NCI-H146 (cell line): ENCODE measurements at places on chromosomes 6 and 20.

- no peak for DNase-seq
These were observed 83.3 kb upstream of the SIRPA start for GRCh38 chr20:1811621-1812498.

- no peak for DNase-seq
These were observed 40.3 kb upstream of the IL20RA start for GRCh38 chr6:137084865-137085617.

- no peak for DNase-seq
These were observed 358.1 kb downstream of the CDKAL1 start for GRCh38 chr6:20892365-20892764.

DNA sequence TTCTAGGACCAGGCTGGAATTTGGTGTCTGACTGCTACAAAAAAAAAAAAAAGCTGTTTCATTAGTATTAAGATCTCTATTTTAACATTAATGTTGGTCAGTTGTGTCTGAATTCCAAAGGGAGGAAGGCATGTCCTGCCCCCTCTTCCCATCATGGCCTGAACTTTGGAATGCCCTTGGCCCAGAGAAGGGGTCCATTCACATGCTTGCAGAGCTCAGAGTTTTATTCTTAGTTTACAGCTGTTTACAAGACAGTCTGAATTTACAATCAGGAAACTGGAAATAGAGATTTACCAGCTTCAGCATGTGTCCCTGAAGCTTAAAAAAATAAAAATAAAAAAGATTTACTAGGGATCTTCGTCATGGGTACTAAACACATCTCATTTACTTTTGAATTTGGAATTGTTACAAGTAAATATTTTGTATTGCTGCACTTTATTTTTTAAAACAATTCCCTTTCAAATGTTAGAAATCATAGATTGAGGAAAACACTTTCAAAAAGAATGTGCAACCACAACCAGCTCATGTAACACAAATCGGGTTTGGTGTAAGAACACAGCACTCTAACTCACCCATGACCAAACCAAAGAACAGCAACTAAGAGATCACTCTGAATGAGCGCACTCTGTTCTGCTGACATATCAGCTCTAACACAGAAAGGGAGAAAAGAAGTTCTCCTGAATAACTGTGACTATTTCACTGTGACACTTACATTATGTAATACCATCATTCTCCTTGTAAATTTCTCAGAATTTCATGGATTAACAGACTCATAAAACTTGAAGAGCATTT is 6.6 kb upstream of the SERPINB6 start:
- no peak for DNase-seq

DNA sequence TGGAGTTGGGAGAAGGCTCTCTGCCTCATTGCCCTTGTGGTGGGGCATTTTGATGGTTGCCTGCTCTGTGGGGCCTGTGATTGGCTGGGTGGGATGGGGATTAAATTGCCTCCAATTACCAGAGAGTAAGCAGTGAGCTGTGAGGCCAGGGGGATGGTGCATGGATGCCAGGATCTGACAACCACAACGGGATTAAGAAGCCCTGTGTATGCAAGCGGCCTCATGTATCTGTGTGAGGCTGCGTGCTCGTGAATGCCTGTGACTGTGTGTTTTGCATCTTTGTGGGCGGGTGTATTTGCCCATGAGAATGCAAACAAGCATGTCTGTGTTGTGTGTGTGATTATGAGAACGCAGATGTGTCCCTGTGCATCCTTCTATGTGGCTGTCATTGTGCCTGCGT is 46.1 kb downstream of the CD40 start:
- DNase-seq, result no peak

- DNase-seq, result no peak
These were observed 838.4 kb downstream of the QKI start for GRCh38 chr6:164252948-164253347.

- DNase-seq, result no peak
These were observed 20.8 kb upstream of the GMDS start for GRCh38 chr6:2266031-2266795.

- no peak for DNase-seq
These were observed 2.8 kb upstream of the DIDO1 start for GRCh38 chr20:62929051-62929538.

DNA sequence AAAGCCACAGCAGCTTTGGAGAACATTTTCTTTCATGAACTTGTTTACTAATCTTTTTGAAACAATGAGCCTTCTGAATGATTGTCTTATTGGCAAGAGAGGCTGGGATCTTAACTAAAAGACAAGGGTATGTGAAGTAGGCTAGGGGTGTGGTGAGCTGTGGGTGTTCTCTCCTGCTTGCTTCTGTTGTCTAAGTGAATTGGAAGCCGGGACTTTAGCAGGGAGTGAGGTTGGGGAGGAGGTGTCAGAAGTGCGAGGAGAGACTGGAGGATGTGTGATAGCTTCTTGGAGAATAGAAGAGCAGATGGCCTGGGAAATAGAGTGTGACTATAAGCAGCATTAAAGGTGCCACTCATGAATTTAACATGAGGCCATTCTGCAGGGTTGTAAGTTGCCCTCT is 562.8 kb downstream of the UTRN start:
- DNase-seq, result no peak

DNA sequence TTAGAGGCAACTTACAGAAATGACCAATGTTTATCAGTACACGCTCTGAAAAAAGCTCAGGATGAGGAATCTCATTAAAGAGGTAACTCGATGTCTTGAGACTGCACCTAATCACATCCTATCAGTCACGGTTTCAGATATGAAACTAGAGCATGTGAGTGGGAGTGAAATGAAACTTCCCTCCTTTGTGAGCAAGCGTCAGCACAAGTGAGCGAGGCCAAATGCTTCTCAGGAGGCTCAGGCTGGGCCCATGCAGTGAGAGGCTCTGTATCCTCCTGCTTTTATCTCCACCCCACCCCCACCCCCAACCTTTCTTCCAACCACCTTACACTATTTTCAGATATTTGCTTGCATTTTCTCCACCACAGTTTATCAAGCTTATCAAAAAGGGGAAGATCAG is 140.8 kb upstream of the RIMS1 start:
- DNase-seq, result no peak

- DNase-seq, result no peak
These were observed 23.8 kb upstream of the FAM50B start for GRCh38 chr6:3825331-3825831.

- DNase-seq, result no peak
These were observed 275.2 kb downstream of the TFAP2B start for GRCh38 chr6:51093871-51094270.

GRCh38 chr20:48776306-48776705 is 51.5 kb downstream of the PREX1 start:
- DNase-seq, result no peak

- DNase-seq, result no peak
These were observed 3.4 kb downstream of the CYB5R4 start for GRCh38 chr6:83862776-83863471.

GRCh38 chr6:89745716-89746115 is 73.9 kb downstream of the MDN1 start:
- DNase-seq, result no peak

GRCh38 chr6:35360349-35361138 is 18.2 kb downstream of the PPARD start:
- DNase-seq, result no peak

DNA sequence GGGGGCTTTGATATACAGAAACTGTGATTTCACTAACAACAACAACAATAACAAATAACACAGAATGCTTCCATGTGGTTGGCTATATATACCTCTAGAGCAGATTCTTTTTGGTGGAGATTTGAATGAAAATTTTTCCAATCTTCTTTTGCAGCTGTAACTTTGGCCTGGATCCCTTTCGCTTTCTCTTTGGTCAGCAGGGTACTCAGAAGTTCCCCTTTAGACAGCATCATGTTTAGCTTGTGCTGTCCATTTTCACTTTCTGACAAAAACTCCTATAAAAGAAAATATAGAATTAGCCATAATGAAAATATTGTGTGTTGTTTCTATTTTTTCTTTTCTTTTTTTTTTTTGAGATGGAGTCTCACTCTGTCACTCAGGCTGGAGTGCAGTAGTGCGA is 264.2 kb downstream of the SYNE1 start:
- DNase-seq, result no peak

DNA sequence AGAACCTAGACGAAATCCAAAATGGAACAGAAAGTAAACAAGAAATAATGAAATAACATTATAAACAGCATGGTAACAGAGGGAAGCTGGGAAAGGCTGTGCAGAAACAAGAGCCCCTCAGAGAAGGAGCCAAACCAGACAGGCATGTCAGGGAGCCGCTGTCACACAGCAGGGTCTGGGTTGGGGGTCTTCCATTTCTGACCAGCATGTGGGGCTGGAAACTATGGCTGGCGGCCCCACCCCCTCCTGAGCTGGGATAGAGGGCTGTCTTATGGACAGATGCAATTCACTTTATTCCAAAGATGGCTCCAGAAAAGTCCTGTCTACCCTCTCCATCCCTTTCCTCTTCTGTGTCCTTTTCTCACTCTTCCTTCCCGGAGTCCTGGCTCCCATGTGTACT is 27.3 kb downstream of the C6orf89 start:
- no peak for DNase-seq

DNA sequence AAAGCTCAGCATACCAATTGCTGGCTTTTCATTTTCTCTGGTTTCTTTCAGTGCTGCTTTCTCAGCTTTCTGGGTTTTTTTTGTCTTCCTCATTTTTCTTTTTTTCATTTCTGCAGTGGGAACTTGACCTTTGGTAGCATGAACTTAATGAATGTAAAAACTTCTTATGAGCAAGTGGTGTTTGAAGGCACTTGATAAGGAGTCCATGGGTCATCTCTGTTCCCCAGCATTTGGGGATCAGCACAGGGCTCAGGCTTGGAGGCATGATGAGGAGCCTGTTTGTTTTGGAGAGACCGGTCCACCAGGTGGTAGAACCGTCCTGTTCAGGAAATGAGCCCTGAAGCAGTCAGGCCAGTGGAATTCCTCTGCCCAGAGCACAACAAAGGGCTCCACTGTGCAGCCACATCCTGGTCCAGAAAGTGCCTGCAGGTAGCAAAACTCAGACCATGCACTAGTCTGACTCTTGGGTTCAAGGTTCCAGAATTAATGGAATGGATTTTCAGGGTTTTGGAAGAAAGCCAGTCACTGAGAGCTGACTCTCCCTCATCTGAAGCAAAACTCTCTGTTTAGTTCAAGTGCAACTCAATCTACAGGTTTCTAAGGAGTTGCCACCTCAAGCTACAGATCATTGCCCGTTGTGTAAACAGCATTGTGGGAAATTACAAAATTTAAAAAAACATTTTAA is 52.3 kb upstream of the ADGRF1 start:
- DNase-seq, result no peak

- no peak for DNase-seq
These were observed 74.5 kb downstream of the FOXF2 start for GRCh38 chr6:1463751-1464426.

GRCh38 chr20:32631933-32632460 is 41.7 kb downstream of the C20orf203 start:
- no peak for DNase-seq

DNA sequence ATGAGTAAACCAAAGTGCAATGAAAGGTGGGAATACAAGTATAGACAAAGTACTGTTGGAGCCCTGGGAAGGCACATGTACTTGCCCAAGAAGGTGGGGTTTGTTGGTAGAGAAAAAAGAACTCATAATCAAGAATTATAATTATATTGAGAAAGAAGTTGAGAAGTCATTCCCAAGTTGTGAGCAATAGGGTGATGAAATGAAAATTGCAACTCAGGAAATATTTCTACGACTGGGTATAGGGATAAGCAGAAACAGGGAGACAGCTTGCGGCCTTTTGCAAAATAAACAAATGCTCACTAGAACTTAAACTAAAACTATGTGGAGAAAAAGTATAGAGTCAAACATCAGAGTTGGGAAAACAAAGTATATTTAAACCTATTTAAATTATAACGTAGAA is 250.7 kb upstream of the FAM83B start:
- DNase-seq, result no peak

GRCh38 chr20:60063048-60063451 is 104.8 kb downstream of the CDH26 start:
- DNase-seq, result no peak

DNA sequence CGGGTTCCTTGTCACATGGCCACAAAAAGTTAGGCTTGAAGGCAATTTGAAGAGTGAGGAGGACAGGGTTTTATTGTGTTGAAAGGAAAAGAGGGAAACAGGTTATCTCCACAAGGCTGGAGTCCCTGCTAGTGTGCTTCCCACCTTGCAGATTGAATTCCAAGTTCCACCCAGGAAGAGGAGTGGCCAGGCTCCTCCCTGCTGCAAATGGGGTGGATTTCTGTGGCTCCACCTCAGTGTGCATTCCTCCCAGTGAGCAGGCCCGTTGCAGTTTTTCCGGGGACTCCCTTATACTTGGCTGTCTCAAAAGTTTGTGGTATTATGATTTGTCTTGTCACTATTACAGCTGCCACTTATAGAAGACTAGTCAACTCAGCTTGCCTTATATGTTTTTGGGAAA is 281.8 kb upstream of the PLCB4 start:
- DNase-seq, result peak; percentile 9

GRCh38 chr6:5837323-5837722 is 169.4 kb downstream of the NRN1 start:
- no peak for DNase-seq

GRCh38 chr20:17226410-17227218 is at the start of gene PCSK2:
Gene PCSK2 (plus strand): TSS chr20:17227040. CDS start chr20:17227306, 266 bp downstream.
- DNase-seq, result peak; percentile 98

GRCh38 chr6:157541618-157542413 is 160.8 kb downstream of the ZDHHC14 start:
- DNase-seq, result no peak

GRCh38 chr20:62316331-62317166 is 13.8 kb downstream of the ADRM1 start:
- DNase-seq, result no peak

DNA sequence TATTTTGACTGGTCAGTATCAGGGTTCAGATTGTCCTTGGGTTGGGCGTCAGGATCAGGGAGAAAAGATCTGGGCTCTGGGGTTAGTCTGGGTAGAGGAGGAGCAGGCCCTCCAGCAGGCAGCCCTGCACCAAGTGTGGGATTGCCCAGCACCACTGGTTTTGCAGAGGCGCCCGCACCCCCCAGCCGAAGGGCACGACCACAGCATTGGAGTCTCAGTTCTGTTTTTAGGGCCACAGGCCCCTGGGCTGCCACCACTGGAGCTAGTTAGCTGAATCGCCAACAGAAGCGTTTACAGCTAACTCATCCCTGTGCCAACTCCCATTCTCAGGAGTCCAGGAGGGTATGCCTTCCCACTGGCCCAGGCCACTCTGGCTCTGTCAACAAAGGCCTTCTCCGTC is 84.2 kb downstream of the TCP11 start:
- DNase-seq, result no peak

- DNase-seq, result no peak
These were observed 127.6 kb upstream of the AKAP12 start for GRCh38 chr6:151112130-151112529.

DNA sequence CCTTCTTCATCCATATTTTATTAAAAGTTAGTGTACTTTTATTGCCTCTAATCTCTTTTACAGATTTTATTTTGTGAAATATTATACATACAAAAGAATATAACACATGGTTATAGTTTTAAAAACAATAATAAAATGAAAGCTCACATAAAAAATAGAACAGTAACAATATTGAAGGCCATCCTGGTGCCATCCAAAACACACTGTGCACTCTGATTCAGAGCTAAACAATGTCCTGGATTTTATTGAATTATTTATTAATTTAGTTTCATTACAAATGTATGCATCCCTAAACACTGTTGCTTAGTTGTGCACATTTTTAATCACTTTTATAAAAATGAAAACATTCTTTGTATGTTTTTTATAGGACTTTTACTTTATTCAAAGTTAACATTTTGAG is 32.9 kb downstream of the RNF217 start:
- no peak for DNase-seq

GRCh38 chr6:122116119-122116834 is 283.2 kb upstream of the HSF2 start:
- DNase-seq, result no peak

GRCh38 chr6:89410788-89411144 is 1.3 kb downstream of the RRAGD start:
- DNase-seq, result no peak
